ENCODE measurements at places on chromosomes 12 and 14.

DNA sequence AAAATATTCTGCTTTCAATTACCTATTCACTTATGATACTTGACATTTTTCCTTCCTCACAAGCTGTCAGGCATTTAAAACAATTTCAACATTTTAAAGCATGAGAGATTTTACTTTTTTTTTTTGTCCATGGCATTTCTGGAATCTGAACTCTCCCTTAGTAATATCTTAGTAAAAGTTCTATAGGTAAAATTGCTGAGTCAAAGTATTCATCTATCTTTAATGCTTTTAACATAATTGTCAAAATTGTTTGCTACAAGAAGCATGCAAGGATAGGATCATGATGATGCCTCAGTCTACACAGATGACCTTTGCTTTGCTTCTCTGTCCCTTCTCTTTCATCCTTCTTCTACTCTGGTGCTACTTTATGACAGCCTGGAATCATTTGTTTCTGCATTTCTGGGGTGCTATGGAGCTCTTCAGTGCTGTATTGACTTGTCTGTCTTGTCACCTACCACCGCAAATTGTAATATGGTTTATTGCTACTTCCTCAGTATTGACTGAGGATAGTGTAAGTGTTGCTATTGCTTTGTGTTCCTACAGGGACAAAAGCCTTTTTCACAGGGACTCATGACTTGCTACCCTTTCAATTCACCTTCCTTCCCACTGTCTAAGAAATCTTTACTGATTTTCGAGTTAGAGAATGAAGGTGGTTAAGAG is 589.8 kb upstream of the ATP2B1 start:
- no peak for DNase-seq

GRCh38 chr12:85260896-85261295 is 19.1 kb upstream of the ALX1 start:
- DNase-seq = no peak

DNA sequence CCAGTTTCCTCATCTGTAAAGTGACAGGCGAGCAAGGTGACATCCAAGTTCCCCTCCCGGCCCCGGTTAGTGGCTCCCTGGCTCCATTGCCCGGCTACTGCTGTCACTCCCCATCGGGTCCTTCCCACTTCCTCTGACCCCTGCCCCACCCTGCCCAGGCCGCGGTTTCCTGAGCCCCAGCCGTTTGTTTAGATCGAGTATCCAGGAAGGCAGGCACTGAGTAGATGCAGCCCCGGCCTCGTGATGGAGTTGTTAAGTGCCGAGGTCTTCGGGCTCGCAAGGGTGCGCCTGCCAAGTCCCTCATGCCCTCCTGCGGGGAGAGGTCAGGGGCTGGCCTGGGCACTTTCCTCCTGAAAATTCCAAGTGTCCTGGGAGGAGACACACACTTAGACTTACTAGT is 55.4 kb downstream of the TEAD4 start:
- DNase-seq = no peak

DNA sequence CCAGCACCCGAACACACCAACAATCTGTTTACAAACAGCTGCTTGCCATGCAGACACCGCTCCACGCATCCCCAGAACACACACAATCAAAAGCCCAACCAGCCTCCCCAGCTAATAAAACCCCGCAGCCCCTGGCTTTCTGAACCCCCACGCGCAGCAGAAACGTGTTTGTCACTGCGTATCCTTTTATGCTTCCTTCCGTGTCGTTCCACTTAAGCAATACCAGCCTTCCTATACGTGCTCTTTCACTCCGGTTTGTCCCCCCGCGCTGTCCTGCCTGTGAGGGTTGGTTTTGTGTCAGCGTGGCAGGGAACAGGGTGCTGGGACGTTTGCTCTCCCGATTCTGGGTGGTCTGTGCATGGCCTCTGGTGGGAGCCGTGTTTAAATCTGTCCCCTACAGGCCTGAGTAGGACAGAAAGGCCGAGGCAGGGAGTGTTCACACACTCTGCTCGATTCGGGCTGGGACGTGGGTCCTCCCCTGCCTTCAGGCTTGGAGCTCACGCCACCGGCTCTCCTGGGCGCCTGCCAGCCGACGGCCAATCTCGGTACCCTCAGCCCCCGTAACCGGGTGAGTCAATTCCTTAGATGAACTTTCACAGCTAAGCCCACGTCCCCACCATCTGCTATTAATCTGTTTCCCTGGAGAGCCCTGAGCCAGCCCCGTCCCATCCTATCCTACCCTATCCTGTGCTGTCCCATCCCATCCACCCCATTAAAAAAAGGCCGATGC is 60.0 kb downstream of the NOC4L start:
- no peak for DNase-seq

DNA sequence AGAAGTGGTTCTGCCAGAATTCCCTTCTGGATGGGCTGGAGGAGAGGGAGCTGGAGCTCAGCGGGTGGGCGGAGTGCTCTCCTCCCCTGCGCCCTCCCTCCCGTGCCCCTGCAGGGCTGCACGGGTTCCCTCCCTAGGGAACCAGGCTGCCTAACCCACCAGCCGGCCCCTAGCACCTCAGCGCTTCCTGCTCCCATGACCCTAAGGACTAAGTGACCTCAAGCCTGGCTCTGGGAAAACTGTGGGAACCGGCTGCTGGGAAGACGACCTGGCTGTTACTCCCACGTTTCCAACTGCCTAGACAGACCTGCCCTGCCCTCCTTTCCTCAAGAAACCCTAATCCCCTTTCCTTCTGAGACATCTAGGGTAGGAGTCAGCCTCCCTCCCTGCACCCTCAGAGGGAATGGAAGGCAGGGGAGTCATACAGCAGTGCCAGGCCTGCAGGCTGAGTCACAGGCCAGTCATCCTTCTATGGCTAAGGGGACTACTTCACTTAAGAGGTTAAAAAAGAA is 31.5 kb downstream of the SLC6A12 start:
- no peak for DNase-seq

DNA sequence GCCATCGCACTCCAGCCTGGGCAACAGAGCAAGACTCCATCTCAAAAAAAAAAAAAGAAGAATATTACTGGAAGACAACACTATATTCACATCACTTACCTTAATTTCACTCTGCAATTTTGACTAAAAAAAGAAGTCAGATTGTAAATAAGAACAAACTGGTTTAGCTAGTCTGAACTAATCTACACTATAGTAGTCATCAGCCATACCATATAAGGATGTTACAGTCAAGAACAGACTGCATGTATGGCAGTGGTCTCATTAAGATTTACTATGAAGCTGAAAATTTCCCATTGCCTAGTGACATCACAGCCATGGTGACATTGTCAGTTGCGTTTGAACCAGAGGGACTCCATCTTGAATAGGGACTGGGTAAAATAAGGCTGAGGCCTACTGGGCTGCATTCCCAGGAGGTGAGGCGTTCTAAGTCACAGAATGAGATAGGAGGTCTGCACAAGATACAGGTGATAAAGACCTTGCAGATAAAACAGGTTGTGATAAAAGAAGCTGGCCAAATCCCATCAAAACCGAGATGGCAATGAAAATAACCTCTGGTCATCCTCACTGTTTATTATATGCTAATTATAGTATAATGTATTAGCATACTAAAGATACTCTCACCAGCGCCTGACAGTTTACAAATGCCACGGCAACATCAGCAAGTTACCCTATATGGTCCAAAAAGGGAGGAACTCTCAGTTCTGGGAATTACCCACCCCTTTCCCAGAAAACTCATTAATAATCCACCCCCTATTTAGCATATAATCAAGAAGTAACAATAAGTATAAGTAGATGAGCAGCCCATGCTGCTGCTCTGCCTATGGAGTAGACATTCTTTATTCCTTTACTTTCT is 51.2 kb downstream of the OSBPL8 start:
- DNase-seq = no peak

DNA sequence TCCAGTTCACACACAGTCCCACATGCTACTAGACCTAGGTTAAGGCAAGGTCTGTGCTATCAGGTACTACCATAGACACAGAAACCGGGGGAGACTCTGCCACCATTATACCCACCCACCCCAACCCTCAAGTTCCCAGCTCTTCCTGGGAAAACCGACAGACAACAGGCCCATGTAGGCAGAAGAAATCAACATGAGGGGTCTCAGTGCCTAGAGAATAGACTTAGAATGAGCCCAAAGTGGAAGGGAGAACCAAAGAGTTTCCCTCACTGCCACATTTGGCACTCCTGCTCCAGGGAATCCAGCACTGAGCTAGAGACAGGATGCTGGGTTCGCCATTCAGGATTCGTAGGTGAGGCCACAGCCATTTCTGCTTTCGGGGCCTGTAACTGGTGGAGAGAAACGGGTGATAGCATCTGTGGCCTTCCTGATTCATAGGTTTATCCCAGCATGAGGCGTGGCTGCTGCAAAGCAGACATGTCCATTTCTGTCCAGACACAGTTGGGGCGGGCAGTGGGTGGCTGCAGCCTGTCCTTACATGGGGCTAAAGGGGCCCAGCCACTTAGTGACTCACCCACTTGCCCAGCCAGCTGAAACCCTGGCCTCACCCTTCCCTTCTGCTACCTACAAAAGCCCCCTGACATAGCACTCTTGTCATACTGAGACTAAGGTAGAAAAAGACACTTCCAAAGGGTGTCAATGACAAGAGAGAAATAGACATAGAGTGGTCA is 69.4 kb downstream of the IRF2BPL start:
- DNase-seq = no peak

DNA sequence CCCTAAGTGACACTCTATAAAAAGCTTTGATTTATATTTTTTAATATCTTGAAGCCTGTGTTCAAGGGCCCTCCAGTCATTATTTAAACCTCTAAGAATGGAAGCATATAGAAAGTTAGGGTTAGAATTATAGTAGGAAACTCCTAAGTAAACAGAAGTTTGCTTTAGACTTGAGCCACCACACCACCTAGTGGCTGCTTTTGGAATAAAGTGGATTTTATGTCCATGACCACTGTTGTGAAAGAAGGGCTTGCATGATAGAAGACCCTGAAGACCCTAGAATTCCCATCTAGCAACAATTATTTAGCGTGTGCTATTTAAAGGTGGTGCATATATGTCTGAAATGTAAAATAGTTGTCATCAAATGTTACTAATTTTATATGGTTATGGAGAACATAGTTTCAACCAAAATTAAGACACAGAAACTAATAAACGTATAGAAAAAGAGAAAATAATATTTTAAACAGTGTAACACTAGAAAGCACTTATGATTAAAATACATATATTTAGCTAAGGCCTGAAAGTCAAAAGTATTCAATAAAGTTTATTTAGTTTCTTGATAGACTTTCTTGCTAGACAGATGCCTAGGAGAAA is 21.3 kb downstream of the LRRIQ1 start:
- peak; percentile 42 for DNase-seq

DNA sequence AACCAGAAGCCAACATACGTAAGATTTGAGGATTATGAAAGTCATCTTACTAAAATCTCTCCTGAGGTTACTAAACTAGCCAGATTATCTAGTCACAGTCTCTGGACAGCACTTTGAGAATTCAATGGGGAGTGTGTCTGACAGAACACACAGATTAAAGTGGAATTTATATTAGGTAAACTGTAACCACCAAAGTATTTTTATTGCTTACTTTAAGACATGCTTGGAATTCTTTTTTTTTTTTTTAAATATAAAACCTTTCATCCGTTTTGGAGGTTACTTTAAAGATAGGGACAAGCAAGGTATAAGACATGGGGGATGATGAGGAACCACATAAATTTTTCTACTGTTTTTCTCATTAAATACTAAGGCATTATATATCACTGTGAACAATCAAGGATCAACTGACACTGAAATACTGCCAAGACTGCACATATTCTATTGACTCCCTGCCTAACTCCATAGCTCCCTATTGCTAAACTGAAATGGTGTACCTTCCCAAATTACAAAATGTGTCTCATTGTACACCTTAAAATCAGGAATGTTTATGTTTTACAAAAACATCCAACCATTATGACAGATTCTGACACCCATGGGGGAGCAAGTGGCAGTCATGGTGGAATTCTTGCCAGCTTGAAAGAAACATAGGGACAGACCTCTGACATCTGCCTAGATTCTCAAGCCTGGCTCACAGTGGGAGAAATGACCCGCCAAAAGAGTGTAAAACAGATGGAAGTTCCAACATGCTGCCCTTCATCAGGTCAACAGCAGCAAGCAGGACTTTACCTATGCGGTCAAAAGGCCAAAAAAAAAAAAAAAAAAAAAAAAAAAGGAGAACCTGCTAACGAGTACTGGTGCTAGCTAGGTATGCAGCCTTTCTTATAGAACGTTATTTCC is 239.3 kb downstream of the MED13L start:
- DNase-seq = no peak

- DNase-seq = no peak
Observed at GRCh38 chr12:10891937-10892336, 7.9 kb upstream of the PRH1 start.

DNA sequence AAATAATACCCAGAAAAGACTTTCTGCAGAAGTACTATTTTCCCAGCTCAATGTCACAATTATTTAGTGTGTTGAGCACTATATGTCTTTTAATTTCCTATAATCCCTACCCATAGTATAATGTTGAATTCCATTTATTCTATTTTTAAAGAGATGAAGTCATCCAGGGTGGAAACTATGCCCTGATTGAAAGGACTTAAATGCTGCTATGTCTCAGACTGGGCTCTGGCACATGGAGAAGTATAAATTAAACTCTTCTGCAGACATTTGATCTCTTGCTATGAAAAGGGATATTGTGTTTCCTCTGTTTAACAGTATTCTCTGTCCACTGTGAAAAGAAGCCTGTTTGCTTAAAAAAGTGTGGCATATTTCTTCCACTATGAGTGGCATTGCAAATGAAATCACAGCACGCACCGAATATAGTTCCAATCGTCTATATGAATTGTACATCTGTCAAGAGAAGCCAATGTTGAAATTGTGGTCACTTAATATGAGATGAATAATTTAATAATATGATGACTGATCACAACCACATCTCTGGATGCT is 192.3 kb downstream of the BCAT1 start:
- DNase-seq = no peak

DNA sequence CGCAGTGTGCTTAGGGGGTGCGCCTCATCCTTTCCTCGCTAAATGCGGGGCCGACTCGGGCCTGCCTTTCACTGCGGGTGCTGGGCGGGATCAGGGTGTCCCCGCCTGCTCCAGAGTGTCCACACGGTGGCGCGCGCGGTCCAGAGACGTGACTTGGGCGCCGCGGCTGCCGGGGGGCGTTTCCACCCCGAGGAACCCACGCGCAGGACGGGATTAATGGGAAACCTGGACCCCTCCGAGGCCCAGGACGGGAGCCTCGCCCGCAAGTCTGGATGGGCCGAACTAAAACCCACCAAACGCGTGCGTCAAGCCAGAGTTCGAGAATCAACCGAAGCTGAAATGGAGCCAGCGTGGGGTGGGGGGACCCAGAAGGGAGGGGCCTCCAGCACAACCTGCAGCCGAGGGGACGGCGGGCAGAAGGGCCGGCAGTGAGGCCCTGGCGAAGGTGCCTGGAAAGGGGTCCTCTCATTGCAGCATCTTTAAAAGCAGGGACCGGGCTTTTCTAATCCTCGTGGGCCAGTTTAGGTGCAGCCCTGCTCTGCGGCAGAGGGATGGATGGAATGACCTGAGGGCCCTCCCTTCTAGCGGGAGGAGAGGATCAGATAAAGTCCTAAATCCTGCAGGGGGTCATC is 93.3 kb downstream of the NINJ2 start:
- peak; percentile 88 for DNase-seq

- no peak for DNase-seq
Observed at GRCh38 chr12:11055306-11055705, 6.8 kb downstream of the TAS2R46 start.

- DNase-seq = no peak
Observed at GRCh38 chr14:21061347-21061668, 3.7 kb downstream of the RNASE8 start.

Data from activated CD4-positive, alpha-beta T cell treated with anti-CD3 and anti-CD28 coated beads, Interleukin-2, amount 10 ng/mL, durations not matched to agents 7 days and 5 days (primary cell).